ENCODE measurements at places on chromosomes 7 and 10.

DNA sequence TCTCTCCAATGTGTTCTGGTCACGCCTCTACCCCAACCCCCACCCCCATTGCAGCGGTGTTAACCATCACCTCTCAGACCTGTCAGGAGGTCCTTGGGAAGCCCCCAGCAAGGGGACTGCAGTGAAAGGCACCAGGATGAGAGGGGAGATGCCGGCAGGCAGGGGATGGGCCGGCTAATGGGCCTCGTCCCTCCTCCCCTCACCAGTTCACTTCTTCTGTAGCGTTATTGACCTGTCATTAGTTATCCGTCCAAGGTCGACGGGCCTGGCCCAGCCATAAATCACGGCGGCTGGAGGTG lies 18.8 kb downstream of the POLL start:
- DNase-seq, result no peak

- DNase-seq, result no peak
Measured at GRCh38 chr10:123624086-123624485, 42.1 kb upstream of the GPR26 start.

DNA sequence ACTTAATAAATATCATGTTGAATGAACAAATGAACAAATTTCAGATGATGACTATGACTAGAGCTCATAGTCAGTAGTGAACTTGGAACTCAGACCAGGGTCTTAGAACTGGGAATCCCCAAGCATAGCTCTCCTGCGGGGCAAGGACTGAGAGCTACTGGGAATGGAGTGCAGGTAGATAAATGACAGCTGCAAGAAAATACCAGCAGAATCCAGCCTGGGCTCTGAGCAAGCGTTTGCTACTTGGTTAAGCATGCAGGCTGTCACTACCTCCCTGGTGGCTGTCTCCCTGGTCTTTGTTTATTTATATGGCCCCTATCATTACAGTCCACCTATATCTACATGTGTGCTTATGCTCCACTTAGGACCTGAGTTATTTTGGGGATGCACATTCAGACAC lies 208.4 kb downstream of the POU6F2 start:
- DNase-seq, result no peak

GRCh38 chr10:81248886-81249285 lies 626.1 kb upstream of the NRG3 start:
- DNase-seq, result no peak

- DNase-seq, result no peak
Measured at GRCh38 chr7:41035794-41036193, 667.1 kb downstream of the INHBA start.

DNA sequence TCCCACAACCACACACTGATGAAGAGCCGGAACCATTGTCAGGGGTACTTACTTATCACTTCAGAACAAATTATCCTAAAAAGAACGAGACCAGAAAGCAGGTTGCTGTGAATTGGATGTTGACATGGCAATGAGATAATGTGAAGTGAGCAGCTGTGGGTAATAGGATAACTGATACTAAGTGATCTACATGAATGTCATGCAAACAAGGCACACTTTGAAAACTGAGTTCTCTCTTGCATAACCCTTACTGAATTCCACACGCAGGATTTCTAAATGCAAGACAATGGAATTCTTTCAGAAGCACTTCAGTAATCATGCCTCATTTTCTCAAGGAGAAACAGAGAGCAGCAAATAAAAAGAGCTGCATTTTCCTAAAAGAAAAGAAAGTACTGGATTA lies 242.5 kb upstream of the TMEM229A start:
- DNase-seq, result no peak
